ENCODE measurements at places on chromosomes 6 and 20.

DNA sequence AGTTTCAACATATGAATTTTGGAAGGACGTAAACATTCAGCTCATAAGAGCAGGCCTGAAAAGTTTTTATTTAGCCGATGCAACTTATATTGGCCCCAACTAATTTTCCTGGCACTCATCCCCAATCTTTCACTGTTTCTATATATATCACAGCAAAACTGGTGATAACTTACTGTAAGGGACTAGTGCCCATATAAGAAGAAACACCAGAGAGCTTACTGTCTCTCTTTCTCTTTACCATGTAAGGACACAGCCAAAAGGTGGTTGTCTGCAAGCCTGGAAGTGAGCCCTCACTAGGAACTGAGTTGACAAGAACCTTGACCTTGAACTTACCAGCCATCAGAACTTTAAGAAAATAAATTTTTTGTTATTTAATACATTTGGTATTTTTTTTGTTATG is 807.4 kb upstream of the CITED2 start:
- no peak for DNase-seq

DNA sequence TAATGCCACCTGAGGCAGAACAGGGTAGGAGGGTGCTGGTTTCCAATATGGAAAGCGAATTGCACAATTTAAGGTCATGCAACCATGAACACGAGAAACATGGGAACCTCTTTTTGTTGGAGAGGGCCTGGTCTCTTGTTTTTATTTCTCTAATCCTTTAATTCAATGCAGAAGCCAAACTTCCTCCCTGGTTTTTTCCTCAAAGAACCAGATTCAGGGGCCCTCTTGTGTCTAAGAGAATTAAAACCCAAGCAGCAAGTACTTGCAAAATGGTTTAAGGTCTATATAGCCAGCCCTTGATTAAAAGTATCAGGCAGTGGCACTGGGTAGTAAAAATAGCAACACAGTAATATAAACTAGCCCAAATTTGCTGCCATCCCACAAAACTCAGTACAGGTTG is 19.5 kb downstream of the GSTA4 start:
- no peak for DNase-seq

GRCh38 chr6:83770910-83771309 is 62.0 kb upstream of the SNAP91 start:
- peak; percentile 10 for DNase-seq

DNA sequence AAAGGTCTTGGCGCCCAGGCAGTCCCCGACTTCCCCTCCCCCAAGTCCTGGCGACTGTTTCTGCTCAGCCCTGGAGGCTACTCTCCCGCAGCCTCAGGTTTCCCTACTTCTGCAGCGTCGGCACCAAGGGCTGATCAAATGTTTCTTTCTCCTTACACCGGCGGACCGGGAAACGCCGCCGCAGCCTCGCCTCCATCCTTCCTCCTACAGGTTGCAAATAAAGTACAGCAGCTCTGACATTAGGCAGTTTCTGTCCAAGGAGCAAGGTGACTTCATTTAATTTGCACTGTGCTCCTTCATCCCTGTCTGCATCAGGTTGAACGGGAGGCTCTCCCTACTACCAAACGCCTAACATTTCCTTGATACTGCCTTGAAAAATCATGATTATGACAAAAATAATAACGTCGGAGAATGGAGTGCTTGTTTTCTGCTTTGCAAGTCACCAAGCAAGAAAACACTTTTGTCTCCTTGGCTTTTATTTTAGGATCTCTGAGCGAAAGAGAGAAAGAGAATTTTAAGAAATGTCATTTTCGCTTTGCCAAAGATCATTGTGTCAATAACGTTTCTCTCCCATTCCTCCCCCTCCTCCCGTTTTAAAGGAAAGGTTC is 1.0 kb downstream of the CLIC5 start:
- no peak for DNase-seq

DNA sequence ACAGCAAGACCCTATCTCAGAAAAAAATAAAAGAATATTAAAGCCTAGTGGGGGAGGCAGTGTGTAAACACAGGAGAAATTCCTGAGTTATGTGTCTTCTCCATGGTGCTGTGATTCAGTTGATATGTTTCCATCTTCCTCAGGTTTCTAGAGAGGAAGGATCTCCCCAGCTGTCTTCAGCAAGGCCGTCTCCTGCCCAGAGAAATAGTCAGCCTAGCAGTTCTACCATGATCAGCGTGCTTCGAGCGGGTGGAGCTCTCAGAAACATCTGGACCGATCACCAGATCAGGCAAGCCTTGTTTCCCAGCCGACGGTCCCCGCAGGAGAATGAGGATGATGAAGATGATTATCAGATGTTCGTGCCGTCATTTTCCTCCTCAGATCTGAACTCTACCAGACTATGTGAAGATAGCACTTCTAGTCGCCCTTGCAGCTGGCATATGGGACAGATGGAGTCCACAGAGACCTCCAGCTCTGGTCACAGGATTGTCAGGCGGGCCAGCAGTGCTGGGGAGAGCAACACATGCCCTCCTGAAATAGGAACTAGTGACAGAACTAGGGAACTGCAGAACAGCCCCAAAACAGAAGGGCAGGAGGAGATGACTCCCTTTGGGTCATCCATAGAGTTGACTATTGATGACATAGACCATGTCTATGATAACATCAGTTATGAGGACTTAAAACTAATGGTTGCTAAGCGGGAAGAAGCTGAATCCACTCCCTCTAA is 34.9 kb upstream of the MTHFD1L start:
- no peak for DNase-seq

- DNase-seq = no peak
These were observed 52.9 kb upstream of the TRAF3IP2 start for GRCh38 chr6:111658462-111659154.

GRCh38 chr6:152978058-152978457 is 4.8 kb downstream of the FBXO5 start:
- no peak for DNase-seq

- DNase-seq = no peak
These were observed 271.1 kb upstream of the AGPAT4 start for GRCh38 chr6:161544801-161545480.

DNA sequence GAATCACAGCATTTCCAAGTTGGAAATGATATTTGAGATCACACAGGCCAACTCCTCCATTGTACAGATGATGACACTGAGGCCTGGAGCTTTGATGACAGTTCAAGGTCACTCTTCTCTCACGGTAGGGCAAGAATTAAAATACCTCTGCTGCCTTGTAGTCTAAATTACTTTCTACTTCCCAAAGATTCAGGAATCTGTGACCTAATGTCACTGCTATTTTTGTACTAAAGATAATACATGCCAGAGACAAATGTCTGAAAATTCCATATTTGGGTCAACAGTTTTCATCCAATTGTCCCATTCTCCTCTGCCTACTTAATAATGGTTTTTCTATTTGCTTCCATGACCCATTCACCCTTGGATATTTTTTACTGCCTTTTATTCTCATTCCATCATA is 160.0 kb downstream of the SOD2 start:
- no peak for DNase-seq

- DNase-seq = peak; percentile 89
These were observed 120.6 kb upstream of the TMEM181 start for GRCh38 chr6:158439255-158439654.

DNA sequence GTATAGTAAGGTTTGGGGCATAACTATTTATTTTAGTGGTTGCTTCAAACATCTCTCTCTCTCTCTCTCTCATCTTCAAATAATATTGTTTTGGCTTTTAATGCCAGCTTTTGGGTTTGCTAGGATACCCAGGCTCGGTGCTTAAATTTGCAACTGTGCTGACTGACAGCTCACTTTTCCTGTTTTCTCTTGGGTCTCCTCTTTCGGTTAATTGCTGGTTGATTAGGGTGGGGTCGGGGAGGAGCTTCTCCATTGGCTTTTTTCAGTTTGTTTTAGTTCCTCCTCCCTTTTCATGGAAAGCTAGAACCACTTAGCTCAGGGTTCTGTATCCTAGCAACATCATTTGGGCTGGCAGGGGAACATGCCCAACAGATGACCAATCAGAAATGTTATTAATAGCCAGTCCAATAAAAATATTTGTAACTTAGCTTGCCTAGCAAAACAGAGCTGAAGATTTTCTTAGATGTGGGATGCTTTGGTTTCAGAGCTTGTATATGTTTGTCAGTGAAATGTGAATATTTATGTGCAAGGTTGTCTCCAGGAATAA is 11.3 kb downstream of the TFAP2B start:
- no peak for DNase-seq

GRCh38 chr6:40328986-40329545 is 258.1 kb downstream of the LRFN2 start:
- no peak for DNase-seq
